Activated CD4-positive, alpha-beta T cell treated with anti-CD3 and anti-CD28 coated beads for 4 hours (primary cell): ENCODE measurements at places on chromosomes 13 and 19.

DNA sequence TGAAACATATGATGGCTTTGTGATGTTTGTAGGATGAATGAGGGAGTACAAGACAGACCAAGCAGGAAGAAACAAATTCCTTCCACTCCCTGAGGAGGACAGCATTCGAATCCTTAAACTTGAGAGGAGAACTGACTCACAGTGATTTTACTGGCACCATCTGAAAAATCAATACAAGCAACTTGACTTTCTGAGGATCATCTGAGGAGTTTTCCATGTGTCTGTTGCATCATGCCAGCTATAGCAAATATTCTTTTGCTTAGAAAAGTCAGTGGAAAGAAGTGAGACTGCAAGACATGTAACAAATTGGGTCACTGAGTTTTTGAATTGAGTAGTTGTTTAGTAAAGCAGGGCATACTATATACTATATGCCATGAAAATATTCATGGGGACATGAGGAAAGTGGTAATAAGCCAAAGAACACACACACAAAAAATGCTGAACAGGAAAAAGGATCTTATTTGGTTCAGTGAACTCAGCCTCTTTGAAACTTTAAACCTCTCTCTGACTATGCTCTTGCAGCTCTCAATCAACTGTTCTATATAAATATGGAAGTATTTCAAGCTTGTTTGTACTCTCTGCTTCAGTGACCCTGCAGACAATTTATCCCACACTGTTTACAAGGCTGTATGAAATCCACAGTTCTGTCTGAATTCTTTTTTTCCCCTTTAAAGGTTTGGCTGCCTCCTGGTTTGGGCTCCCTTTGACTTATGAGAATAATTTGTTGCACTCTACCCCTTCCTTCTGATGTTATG is 35.5 kb downstream of the SERTM1 start:
- no peak for DNase-seq

DNA sequence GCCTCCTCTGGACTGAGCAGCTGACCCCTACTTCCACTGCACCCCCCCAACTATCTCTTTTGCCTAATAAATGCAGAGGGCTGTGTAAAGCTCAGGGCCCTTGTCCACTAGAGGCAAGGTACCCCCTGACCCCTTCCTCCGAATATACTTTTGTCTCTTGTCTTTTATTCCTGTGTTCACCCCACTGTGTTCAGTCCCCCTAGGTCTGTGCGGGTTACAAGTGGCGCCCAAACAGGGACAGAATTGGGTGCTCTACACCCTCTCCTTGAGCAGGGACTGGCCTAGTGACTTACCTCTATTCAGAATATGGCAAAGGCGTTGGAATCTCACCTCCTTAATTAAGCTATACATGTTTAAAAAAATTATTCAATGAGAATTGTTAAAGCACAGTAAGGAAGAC is 15.0 kb downstream of the ZNF350 start:
- no peak for DNase-seq

DNA sequence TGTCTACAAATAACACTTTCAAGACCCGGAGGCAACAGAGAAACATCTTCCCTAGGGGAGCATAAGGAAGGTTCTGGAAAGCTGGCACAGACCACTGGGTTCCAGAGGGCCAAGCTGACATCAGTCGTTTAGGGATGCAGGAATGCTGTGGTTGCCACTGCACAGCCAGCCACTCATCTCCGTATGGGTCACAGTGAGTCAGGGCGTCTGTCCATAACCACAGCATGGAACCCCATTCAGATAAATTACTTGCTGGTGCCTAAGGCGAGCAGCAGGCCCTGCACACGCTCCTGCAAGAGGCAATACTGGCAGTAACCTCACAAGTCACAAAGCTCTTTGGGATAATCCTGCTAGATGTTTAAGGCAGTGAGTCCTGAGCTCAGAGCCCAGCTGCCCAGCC is 140.9 kb upstream of the UBL3 start:
- DNase-seq: no peak

DNA sequence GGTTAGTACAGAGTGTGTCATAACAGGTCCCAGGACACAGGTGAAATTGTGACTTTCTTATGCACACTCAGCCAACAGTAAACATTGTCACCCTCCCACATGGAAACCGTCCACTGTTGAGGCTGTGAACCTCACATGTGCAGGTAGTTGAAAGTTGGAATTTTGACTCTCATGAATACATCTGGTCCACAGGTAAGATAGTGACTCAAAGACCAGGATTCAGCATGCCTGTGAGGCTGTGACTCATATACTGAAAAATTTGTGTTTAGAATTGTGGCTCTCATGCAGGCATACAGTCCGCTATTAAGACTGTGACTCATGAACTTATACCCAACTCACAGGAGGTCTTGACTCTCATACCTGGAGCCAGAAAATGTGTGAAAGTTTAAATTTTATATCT is 67.8 kb downstream of the ZNF728 start:
- no peak for DNase-seq

GRCh38 chr13:39941236-39941635 is 285.8 kb downstream of the COG6 start:
- DNase-seq: no peak

- no peak for DNase-seq
Measured at GRCh38 chr19:36807029-36807428, 31.2 kb downstream of the ZNF790 start.

DNA sequence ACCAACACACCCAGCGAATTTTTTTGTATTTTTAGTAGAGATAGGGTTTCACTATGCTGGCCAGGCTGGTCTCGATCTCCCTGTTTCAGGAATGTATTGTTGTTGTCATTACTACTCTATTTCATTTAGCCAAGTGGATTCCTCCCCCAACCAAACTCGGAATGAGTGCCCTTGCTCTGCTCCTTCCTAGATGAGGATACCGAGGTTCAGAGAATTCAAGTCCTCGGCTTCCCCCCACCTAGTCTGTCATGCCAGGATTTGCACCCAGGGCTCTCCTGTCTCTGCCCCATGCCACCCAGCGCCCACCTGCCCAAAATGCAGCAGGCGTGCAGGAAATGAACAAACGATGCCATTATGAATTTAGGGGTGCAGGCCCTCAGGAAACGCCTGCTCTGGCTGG is 3.5 kb upstream of the SPACA4 start:
- no peak for DNase-seq

- DNase-seq: no peak
Measured at GRCh38 chr13:97853550-97853949, 99.9 kb upstream of the IPO5 start.

DNA sequence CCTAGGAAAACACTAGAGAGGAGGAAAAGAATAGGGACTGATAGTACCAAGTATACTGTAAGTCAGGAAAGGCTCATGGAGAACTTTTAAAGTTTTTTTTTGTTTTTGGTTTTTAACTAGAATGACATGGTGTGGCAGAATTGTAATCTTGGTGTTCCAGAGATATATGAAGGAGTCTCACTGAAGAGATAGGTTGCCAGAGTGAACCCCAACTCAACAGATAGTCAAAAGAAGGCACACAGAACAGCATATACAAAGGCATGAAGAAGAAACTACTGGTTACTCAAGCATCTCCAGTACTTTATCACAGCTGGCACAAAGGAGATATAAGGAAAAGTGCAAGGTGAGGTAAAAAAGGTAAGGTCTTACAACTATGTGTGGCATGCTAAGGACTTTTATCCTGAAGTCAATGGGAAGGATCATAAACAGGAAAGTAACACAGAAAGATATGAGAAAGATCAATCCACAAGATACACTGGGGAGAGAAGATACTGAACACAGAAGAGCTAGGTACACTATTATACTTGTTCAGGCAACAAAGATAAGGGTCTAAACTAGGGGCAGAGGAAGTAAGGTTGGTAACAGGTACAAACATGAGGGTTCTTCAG is 6.0 kb downstream of the KPNA3 start:
- DNase-seq: no peak

DNA sequence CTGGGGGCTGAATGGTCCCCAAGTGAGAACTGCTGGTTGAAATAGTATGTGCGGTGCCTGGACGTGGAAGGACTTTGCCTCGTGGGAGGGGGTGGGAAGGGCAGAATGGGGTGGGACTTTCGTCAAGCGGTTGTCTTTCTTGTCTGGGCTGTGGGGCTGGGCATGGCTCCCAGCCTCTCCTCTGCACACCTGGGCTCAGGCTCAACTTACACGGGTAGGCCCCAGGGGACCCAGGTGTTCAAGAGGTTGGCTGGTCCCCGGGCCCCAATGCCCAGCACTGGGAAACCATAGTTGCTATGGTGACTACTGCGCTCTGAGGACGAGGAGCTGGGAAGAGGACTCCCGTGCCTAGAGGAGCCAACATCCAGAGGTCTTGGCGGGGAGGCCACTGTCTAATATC is 7.3 kb downstream of the NWD1 start:
- DNase-seq: no peak

- DNase-seq: no peak
Measured at GRCh38 chr19:5313307-5313706, 27.3 kb downstream of the PTPRS start.

DNA sequence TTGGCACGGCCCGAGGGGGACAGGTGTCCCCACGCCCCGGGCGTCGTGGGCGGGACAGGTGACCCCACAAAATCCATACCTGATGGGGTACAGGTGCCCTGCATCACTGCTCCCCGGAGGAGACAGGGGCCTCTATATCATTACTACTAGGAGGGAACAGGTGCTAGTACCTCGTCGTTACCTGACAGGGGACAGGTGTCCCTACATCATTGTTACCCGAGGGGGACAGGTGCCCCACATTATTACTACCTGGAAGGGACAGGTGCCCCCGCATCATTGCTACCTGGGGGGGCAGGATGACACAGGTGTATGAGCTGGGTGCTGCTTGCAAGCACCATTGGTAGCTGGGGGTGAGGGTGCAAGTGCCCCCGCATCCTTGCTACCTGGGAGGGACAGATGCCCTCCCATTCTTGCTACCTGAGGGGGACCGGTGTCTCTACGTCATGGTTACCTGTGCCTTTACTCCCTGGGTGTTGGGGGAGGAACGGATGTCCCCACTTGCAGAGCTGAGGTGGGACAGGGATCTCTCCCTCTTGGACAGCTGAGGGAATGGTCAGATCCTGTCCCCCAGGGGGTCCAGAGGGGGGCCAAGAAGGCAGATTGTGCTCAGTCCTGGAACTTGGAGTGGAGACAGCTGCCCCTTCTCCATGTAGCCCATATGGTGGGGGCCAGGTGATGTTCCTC is 620 bp downstream of the CRTC1 start:
- no peak for DNase-seq

DNA sequence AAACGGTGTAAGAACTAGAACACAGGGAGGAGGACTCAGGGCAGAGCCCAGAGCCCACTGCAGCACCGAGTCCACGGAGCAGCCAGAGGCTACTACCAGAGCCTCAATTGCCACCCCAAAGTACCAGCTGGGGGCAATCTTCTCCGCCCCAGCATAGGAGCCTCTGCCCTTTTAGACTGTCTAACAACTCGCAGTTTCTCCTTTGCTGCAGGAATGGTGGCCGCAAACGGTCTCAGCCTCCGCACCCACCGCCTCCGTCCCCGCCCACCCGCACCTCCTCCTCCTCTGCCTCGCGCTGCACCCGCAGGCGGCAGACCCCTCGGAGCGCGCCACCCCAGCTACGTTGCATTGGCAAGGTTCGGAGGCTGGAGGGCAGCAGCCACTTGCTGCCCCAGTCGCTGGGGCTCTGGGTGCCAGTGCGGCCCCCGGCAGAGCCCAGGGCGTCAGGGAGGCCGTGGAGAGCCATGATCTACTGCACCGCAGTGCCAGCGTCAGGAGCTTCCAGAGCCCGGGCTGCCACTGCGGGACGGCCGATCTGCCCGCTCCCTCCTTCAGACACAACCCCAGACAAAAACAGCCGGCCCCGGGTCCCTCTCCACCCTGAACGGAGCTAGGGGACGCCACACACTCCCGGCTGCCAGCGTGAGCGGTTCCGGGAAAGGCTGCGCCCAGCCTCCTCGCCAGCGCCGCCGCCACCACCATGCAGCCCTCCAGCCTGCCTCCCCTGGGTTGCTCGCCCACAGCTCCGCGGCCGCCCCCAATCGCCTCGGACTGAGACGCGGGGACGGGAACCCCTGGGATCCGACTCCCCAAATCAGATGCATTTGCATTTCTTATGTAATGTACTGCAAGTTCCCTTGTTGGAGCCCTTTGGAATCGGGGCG is 1.8 kb downstream of the FGF14 start:
- no peak for DNase-seq

- no peak for DNase-seq
Measured at GRCh38 chr19:9956956-9957355, 20.6 kb upstream of the OLFM2 start.

GRCh38 chr19:56900573-56901097 is 60.1 kb upstream of the PEG3 start:
- no peak for DNase-seq

GRCh38 chr13:106603546-106603945 is 35.6 kb upstream of the ARGLU1 start:
- no peak for DNase-seq

- DNase-seq: no peak
Measured at GRCh38 chr13:48873081-48873480, 102.6 kb upstream of the FNDC3A start.

- no peak for DNase-seq
Measured at GRCh38 chr13:99690426-99691174, 189.3 kb downstream of the TM9SF2 start.

DNA sequence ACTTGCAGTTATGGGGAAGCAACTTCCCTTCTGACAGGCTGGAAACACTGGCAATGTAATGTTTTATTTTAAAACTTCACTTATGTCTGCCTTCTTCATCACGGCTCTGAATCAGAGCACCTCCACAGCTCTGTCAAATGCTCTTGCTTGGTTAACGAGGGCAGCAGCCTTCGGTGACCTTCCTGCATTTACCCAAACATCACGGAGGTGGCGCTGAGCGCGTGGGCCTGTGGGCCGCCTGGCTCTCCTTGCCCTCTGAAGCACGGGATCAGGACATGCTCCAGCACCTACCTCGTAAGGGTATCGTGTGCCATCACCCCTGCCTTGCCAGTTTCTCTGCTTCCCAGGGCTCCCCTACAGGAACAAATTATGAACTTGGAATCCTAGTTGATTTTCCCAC is 310.0 kb downstream of the TEX29 start:
- no peak for DNase-seq

- DNase-seq: no peak
Measured at GRCh38 chr19:17520865-17521264, 9.4 kb downstream of the PGLS start.

DNA sequence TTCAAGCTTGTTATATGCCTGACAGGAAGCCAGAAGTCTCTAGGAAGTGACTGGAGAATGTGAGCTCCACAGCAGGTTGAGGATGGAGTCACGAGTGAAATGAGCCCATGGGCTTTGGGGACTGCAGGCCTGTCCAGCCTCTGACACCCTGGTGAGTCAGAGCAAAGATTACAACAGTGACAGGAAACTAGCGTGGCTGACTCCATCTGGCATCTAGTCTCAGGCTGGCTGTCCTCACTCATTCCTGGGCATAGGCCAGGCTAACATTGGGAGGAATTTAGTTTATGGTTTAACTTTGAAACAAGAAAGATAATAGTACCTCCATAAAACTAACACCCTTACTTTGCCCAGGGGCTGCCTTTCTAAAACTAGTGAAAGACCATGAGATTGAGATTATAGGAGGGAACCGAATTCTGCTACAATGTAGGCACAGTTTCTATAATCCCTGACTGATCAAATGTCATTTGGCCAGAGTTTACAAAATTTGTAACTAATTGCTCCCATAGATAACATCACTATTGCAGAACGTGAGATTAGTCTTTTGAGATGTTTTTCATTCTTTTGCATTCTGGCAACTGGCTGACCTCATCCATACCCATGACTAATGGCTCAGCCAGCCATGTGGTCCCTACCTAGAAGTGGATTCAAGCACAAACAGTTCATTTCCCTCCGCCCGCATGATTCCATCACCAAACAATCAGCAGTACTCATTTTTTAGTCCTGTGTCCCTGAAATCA is 28.4 kb downstream of the PSG1 start:
- DNase-seq: no peak

- no peak for DNase-seq
Measured at GRCh38 chr13:69458013-69458412, 649.6 kb upstream of the ATXN8OS start.
